ENCODE measurements at places on chromosomes 7 and 10. TPM values are rescaled to one million over a fixed set of nuclear protein-coding genes. Genes with fewer than 3 reads are reported as not detected.

The FAM25A gene
- not detected for total RNA-seq

The PIK3AP1 gene
- not detected for total RNA-seq

The COMTD1 gene
- 7.9 TPM for total RNA-seq

The CALML3 gene
- total RNA-seq, result not detected

The RBP4 gene
- total RNA-seq, result 0.56 TPM

The TRIM73 gene
- not detected for total RNA-seq

The POMZP3 gene
- total RNA-seq, result 5.1 TPM

The CYP2C18 gene
- 0.04 TPM for total RNA-seq

The WNT8B gene
- not detected for total RNA-seq

The IGFBP3 gene
- total RNA-seq, result 2,130 TPM

The ZDHHC4 gene
- total RNA-seq, result 160 TPM

DNA sequence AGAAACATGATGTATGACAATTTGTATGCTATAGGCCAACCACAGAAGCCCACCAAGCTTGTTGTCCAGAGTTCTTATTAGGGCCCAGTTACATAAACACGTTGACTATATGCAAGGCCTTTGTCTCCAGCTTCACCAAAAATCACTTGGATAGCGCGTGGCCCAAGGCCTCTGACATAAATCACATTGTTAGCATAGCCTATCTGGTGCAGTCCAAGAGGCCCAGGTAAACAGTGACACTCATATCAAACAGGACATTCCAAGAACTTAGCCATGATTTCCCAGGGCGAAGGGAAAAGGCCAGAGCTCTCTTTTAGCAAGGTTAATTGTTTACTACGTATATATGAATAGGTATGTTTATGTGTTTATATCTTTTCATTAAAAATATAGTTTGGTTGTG, 337.2 kb upstream of the CELF2 start:
- no peak for DNase-seq

GRCh38 chr7:26593393-26593792, 271.0 kb downstream of the SKAP2 start:
- DNase-seq, result no peak

- DNase-seq, result no peak
Observed at GRCh38 chr7:27251136-27251651, 8.6 kb downstream of the EVX1 start.

DNA sequence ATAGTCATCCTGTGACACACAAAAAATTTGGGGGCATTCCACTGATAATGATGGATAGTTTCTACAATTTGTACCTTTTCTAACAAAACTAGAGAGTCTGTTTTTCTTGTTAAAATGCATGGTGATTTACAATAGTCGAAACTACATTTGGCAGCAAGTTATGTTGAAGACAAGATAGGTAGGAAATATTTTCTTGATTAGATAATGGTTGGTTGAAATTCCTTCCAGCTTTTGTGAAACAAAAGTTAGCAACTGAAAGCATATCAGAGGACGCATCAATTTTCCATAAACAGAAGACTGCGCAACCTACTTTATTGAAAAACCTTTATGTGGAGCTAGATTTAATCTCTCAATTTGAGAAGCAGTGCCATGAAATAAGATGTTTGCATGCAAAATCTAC, 155.8 kb upstream of the GLI3 start:
- DNase-seq, result no peak

DNA sequence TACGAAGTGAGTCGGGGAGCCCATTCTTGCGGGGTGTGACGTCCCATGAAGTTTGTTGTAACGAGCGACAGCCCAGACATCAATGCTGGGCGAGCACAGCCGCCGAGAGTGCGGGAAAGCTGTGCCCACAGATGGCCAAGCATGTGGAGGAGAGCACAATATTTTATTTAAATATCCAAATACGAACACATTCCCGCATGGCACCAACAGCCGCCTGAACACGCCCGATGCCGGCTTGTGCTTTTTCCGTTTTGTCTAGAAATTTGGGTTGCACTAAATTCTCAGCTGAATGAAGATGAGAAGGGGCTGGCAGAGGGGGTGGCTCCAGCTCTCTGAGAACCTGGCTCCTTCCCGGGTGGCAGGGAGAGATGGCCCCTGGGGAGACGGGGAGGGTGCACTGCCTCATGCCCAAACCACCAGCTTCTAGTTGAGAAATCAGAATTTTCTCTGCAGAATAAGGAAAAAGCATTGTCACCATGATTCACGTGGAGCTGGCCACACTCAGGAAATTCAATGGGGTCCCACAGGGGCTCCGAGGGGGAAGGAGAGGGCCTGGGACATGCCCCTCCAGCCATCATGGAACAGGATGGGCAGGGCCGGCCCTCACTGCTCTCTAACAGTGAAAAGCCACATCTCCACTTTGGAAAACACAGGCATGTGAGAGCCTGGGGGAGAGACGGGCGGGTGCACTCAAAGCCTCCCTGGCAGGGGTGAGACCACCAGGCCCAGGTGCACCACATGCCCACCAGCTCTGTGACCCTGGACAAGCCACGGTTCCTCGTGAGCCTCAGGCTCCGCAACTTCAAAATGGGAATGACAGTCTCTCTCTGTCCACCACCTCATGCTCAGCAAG, 48.3 kb downstream of the EBF3 start:
- DNase-seq, result no peak

GRCh38 chr10:49178489-49179471, 9.4 kb downstream of the TMEM273 start:
- no peak for DNase-seq

- no peak for DNase-seq
Observed at GRCh38 chr7:155878250-155878649, 66.0 kb upstream of the SHH start.

- no peak for DNase-seq
Observed at GRCh38 chr7:123782071-123782798, 33.4 kb upstream of the WASL start.

DNA sequence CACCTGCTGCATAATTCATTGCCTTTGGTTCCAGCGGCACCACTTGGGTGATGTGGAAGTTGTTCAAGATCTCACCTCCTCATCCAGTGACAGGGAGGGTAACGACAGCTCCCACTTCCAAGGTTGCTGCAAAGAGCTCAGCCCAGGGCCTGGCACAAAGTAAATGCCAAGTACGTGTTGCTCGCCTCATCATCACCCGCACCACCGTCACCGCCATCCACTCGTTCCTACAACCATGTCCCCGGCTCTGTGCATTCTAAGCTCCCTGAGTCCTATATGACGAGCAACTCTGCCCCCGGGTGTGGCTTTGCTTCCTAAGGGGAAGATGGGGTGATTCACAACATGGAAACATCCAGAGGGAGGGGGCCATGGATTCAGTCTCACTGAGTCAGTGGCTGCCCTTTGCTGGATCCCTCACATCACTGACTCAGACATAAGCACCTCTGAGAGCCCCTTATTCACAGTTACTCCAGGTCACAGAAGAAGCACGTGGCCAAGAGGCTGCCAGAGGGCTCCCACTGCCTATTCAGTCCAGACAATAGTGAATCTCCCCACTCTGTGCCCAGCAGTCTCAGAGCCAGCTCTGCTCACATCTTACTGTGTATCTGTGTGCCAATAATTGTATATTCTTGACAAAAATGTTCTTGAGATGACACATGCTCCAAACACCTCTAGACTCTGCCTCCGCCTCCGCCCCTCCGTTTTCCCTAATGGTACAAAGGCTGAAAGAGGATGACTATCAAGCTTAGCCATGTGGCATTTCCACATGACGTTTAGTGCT, 159.1 kb downstream of the GFRA1 start:
- no peak for DNase-seq

DNA sequence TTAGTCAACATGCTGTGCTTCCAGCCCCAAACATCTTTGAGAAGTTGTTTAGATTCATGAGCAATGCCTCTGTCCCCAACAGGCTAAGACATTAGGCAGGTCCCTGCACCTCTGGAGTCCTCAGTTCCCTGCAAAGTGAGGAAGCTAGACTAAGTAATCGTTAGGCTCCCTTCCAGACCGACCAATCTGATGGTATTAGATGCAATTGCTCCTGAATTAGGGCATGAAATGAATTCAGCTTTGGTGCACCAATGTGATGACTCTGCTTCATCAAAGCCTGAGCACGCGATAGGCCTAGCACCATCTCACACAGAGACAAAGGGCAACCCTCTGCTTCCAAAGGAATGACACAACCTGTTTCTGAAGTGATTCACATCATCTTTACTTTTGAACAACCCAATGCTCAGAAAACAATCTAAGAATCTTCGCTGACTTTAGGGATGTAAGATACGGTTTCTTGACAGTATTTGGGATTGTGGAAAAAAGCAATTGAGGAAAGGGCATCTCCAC, 723 bp upstream of the TES start:
- no peak for DNase-seq

GRCh38 chr10:128047991-128048818, 78.0 kb downstream of the MKI67 start:
- DNase-seq, result peak; percentile 27

DNA sequence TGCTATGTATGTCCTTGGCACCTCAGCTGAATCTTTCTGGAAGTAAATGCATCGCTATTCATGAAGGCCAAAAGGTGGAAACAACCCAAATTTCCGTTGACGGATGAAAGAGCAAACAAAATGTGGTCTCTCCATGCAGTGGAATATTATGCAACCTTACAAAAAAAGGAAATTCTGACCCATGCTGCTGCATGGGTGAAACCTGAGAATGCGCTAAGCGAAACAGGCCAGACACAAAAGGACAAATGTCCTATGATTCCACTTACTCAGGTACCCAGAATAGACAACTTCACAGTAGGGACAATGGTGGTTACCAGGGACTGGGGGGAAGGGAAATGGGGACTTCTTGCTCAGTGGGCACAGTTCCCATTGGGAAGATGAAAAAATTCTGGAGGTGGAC, 158.8 kb downstream of the CAMK1D start:
- DNase-seq, result no peak

DNA sequence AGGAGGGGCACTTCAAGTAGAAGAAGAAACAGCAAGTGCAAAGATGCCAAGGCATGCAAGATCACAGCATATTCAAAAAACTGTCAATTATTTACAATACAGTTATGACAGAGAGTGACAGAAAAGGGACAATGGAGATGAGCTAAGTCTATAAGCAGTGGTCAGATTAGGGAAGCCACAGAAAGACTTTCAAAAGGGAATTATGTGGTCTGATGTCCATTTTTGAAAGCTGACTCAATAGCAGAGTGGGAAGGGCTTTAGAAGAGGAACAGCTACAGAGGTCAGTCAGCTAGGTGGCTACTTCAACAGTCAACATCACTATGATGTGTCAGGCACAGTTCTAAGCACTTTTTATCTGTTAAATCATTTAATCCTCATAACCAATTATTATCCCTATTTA, 45.2 kb upstream of the SPOCK2 start:
- no peak for DNase-seq

- DNase-seq, result no peak
Observed at GRCh38 chr10:101065481-101066145, 3.8 kb downstream of the KAZALD1 start.

GRCh38 chr10:127926455-127926854, 19.6 kb downstream of the PTPRE start:
- no peak for DNase-seq

- DNase-seq, result no peak
Observed at GRCh38 chr10:7184660-7185366, 226.0 kb downstream of the SFMBT2 start.

- peak; percentile 79 for DNase-seq
Observed at GRCh38 chr7:139775829-139776266, 1.9 kb downstream of the HIPK2 start.

GRCh38 chr7:36202398-36202797, 49.3 kb downstream of the EEPD1 start:
- no peak for DNase-seq

GRCh38 chr10:34661580-34661979, 153.5 kb downstream of the PARD3 start:
- DNase-seq, result no peak

GRCh38 chr7:17490825-17491224, 192.4 kb downstream of the AHR start:
- no peak for DNase-seq

DNA sequence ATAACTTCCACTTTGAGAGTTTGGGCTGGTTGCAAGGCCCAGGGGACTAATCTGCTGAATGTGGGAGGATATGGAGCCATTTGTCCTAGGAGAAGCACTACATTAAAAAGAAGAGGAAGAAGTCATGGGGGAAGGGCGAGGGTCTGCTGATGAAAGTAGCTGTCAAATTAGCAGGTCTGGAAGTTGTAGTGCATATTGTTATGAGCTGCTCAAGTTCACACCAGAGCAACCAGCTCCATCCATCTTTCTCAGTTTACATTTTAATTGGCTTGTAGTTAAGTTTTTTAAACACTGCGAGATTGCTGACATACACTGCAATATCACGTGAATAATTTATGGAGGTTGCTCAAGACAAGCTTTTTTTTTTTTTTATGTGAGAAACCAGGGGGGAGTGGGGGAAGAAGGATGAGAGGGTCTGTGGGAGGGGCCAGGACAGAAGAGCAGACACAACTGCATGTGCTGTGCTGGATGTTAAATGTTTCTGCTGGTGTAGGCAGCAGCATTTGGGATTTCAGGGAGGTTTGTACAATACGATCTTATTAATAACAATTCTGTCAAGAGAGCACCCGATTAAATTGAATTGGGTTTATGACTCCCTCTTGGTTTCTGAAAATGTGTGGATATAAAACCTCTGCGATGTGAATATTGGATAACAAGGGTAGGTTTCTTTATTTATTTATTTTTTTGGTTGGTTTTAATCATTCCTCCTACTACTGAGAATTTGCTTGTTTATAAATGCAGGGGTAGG, 759.0 kb upstream of the GALNT17 start:
- DNase-seq, result no peak

- no peak for DNase-seq
Observed at GRCh38 chr10:88744002-88744401, 15.8 kb upstream of the LIPN start.

DNA sequence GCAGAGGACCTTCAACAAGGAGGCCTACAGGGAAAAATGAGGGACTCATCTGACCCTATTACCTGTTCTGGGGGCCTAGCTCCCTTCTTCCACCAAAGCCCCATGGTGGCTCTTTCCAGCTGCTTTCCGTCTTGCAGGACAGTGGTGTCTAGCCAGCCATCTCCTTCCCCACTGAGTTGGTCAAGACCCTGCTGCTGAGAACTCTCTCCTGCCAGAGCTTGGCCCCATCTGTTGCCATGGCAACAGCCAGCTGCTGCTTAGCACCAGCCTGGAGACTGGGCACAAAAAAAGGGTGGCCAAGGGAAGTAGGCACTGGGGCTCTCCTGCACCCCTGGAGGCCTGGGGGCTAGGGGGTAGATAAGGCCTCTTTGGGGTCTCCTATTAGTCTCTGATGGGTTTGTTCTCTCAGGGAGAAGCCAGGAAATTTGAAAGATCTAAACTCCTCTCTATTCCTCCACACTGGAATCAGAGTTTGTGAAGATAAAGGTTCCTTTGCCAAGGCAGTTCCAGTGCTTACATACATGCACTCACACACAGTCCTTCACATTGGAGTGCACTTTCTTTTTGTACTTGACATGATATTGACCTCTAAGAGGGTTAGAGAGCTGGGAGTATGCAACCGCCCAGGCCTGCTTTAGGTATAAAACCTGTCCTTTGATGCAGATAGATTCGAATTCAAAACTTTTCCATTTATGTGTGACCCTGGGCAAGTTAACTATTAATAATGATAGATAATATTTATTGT, 15.8 kb downstream of the TSPAN33 start:
- DNase-seq, result no peak

Measured in H4 (cell line).